ENCODE measurements at places on chromosomes 16 and 17.

- no peak for DNase-seq
Observed at GRCh38 chr17:70165383-70165782, 3.9 kb upstream of the KCNJ2 start.

DNA sequence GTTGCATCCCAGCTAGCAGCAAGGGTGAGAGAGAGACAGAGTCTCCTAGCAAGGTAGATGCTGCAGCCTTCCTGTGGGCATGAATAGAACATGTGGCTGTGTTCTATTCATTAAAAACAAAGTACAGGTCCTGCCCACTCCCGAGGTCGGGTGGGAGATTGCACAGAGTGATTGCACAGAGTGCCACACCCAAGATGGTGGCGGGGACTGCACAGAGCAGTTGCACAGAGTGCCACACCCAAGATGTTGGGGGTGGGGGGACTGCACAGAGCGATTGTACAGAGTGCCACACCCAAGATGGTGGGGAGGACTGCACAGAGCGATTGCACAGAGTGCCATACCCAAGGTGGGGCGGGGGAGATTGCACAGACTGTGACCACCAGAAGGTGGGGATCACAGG, 410.8 kb upstream of the EEF2KMT start:
- no peak for DNase-seq

DNA sequence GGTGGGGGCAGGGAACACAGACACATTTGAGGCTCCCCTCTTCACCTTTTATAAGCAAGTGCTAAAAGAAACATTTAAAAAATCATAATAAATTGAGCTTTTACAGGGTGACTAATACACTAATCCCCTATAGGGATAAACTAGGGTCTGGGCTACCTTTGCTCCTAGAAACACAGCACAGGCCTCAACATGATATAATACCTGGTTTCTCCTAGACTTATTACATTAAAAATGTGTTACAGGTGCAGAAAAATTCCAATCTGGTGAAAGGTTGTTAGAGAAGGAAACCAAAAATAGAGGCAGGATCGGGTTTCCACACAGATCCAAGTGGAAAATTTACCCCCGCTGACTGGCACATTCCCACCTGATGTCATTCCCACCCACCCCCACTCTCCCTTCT, 124.7 kb upstream of the NOG start:
- no peak for DNase-seq

DNA sequence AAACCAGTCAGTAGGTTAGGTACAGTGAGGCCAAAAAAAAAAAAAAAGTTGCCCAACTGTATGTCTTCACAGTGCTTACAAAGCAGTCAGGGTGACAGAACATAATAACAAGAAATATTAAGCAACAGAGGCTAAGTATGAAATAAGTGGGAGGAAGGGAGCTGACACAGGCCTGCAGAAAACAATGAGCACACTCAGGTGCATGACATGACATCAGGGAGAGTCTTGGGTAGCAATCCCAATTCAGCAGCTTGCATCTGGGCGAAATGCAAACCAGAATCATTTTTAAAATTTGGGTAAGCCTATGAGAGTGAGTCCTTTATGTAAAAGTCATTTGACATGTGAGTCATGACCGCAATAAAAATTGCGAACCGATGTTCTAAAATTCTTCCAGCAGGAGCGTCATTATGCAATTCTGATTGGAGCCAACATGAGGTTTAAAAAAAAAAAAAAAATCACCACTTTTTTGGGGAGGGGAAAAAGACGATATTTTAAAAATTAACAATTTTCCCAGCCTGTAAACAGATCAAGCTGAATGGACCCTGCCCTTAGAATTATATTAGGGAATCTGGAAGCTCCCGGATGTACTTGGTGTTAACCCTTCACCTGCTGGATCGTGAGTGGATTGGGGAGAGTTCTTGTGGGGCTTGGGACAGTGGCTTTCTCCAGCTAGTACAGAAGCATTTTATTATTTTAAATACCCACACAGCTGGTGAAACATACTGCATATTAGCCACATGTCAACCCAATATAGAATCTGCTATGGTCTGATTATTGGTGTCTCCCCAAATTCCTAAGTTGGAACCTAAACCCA, 127.9 kb downstream of the NPIPB5 start:
- DNase-seq = no peak

- no peak for DNase-seq
Observed at GRCh38 chr16:19142939-19143598, 25.0 kb upstream of the SYT17 start.

DNA sequence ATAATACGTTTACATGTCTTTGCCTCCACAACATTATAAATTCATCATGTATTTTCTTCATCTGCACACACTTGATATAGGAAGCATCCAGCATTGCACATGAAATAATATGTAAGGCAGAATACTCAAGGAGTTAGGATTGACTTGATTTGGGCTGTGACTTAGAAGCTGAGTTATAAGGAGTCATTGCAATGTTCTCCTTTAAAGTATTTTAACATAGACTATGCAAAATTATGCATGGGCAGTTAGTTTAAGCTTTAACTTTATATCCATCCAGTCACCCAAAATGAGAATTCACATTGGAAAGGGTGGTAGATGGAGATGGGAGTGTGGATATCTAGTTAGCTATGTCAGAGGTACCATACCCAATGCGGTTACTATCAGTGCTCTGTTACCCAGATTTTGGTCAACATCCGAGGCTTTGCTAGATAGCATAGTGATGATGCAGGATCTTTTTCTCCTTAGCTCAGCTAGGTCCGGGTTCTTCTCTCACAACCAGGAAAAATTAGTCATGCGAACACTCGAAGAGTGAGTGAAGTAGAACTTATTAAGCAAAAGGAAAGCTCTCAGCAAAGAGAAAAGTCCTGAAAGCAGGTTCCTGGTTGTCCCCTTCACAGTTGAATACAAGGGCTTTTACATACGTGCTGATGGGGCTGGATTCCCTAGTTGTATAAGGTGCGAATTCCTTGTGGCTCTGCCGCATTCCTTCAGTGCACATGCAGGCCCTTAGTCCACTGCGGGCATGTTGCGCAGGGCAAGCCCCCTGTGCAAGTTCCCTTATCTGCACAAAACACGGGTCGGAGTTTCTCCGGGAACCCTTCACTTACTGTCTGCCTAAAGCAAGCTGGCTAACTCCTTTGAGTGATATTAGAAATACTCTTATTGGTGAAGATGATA, 73.1 kb upstream of the FAM20A start:
- DNase-seq = no peak

GRCh38 chr16:77668201-77668600, 54.1 kb upstream of the NUDT7 start:
- DNase-seq = no peak

- DNase-seq = no peak
Observed at GRCh38 chr17:71402661-71403141, 718.1 kb upstream of the SOX9 start.

GRCh38 chr17:78828470-78829185, 12.0 kb downstream of the USP36 start:
- no peak for DNase-seq

DNA sequence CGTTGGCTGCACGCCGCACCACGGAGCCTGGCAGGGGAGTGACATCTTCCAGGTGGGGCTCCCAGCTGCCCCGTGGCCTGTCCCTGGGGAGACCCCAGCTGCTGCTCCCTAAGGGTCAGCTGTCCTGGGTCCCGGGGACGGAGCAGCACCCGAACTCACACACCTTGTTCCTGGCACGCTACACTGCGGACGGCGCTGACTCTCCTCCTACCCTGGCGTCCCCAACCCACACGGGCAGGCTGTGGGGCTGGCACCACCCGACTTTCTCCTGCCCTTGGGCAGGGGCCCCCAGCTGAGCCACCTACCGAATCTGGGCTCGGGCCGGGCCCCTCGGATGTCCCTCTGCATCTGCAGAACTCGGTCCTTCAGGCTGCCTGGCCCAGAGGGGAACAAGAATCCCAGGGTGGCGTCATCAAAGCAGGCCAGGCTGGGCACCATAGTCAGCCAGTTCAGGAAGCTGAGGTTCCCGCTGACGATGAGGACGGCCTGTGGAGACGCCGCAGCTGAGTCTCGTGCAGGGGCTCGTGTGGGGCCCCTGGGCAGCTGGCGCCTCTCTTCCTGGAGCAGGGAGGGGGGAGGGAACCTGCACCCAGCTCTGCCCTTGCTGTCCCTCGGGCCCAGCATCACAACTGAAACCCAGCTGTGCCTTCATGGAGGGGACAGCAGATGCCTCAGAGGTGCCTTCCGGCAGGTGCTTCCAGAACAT, 70.5 kb upstream of the GNG13 start:
- DNase-seq = no peak

DNA sequence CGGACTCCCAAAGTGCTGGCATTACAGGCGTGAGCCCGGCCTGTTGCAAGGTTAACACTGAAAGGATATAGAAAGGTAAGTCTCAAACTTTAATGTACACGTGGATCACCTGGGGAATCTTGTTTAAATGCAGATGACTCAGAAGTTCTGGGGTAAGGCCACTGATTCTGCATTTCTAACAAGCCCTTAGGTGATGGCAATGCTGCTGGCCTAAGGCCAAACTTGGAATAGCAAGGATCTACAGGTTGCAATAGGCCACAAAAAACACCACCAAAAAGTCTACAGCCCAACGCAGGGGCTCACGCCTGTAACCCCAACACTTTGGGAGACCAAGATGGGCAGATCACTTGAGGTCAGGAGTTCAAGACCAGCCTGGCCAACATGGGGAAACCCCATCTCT, 4.2 kb downstream of the CMTM4 start:
- DNase-seq = no peak

- DNase-seq = no peak
Observed at GRCh38 chr16:13154799-13155198, 253.4 kb downstream of the SHISA9 start.

GRCh38 chr16:59324462-59324861, 590.3 kb upstream of the GOT2 start:
- no peak for DNase-seq

DNA sequence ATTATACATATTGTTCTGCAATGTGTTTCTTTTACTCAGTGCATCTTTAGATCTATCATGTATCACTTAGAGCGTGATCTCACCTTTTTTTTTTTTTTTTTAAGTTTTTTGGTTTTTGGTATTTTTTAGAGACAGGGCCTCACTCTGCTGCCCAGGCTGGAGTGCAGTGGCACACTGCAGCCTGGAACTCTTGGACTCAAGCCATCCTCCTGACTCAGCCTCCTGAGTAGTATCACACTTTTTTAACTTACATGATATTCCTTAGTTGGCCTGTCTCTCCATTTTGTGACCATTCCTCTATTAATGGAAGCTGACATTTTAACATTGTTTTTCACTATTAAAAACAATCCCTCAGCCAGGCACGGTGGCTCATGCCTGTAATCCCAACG, 4.7 kb upstream of the MPO start:
- DNase-seq = no peak

DNA sequence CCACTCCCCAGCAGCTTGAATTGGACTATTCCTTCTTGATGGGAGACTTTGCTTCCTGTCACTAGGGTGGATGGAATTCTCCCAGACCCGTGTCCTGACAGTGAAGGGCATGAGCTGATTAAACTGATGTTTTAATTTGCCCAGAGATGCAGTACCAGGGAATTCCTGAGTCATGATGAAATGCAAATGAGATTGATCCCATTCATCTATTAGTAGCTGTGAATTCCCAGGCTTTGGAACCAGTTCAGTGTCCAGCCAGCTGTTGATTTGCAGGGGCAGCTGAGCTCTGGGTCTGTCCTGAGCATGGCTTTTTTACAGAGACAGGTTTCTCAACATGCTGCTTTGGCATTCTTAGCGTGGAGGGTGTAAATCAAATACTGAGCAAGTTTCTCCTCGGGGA, 157.9 kb downstream of the PITPNC1 start:
- DNase-seq = no peak

- DNase-seq = no peak
Observed at GRCh38 chr17:69254187-69254586, 25.6 kb upstream of the ABCA10 start.

All from CD4-positive, alpha-beta T cell treated with Interleukin-12 subunit alpha and Interleukin-12 subunit beta, for 1 hour (primary cell).